ENCODE measurements at places on chromosomes 11 and 22.

DNA sequence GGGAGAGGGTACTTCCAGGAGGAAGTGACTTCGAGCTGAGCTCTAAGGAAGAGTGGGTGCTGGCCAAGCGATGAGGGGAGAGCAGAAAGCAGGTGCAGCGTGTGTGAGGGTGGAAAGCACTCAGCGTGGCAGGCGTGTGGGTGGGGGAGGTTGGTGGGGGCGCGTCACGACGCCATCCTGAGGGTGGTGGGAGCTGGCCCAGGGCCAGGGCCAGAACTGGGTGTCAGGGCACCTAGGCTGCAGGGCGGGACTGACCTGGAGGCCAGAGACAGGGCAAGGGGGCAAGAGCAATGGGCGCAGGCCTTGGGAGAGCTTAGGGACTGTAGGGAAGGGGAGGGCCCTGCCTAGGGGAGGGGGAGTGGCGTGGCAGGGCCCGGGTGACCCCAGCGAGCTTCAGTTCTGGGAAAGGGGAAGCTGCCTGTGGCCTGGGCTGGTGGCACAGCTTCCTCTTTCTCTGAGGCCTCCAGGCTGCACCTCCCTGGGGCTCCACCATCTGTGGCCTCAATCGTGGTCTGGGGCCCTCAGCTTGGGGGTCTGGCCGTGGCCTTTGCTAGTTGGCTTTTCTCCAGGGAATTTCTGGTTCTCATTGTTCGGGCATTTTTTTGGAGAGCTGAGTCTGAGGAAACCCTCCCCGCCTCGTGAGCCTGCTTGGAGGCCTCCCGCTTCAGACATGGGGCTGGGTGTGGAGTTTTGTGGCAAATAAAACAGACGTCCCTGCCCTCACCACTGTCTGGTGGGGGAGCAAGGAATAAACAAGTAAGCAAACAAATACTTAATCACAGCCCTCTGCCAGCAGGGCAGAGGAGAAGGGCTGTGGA lies 8.9 kb downstream of the RELT start:
- no peak for DNase-seq

GRCh38 chr22:37278261-37278660 lies 4.0 kb upstream of the CYTH4 start:
- no peak for DNase-seq

DNA sequence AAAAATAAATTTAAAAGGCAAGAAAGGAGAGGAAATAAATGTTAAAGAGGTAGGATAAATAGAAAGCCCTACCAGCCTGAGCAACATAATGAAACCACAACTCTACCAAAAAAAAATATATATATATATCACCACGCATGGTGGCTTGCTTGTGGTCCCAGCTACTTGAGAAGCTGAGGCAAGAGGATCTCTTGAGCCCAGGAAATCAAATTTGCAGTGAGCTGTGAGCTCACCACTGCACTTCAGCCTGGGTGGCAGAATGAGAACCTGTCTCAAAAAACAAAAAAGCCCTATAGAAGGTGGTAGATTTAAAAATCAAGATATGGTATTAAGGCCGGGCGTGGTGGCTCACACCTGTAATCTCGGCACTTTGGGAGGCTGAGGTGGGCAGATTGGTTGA lies 10.5 kb downstream of the NUCB2 start:
- no peak for DNase-seq

DNA sequence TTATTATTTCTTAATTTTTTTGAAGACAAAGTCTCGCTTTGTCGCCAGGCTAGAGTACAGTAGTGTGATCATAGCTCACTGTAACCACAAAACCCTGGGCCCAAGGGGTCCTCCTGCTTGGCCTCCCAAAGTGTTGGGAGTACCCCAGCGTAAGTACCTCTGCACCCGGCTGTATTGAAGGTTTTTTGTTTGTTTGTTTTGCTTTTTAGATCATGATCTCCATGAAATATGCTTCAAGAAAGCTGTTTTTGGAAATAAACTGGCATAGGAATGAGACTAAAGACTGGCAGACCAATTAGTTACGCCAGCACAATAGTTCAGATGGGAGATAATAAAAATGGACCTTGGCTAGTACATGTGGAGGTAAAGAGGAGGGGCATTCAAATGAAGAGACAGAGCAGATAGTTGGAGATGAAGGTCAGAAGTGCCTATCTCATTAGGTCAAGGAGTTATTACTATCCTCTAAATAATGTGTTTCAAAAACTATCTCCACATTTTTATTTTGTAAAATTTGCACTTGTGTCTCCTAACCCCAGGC lies 4.1 kb upstream of the MRPL48 start:
- DNase-seq, result no peak

DNA sequence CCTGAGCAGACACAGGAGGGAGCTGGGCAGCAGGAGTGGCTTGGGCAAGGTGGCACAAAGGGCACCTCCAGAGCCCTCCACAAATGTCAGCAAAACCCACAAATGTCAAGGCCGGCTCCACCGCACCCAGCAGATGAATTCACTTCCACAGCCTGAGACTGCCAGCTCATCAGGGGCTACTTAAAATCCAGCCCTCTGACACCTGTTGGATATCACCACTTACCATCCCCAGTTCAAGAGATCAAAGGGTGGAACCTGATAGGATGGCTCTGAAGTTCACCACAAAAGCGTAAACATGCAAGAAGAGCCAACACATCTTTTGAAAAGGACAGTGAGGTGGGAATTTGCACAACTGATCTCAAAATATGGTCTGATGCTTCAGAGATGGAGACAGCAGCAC lies 168.6 kb upstream of the GRK3 start:
- no peak for DNase-seq

- no peak for DNase-seq
Observed at GRCh38 chr22:19853879-19854777, 546 bp downstream of the GNB1L start.
